Cortex of kidney (tissue), 1 donor: ENCODE measurements at places on chromosomes 3 and 15.

DNA sequence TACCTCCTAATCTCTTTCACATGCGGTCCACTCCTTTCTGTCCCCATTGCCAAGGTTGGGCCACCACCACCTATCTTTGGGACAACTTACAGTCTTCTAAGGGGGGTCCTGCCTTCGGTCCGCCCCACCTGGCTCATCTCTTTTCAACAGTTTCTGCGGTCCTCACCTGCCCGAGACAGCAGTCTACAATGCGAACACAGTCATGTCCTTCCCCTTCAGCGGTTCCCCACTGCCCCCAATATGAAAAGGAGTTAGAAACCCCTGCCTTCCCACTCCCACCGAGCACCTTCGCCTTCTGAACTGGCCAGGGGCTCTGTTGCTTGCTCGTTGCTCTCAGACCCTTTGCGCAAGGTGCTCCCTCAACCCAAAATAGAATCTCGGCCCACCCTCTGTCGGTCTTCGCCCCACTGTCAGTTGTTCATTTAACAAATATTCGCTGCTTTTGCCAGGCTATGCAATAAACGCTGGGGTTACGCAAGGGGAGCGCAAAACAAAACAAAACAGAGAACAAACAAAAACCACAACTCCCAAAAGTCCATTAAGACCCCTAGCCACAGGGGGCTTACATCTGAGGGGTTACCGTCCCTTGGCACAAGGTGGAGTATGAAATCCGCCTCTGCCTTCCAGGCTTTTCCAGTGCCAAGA is 611 bp upstream of the FANCI start:
- no peak for DNase-seq

DNA sequence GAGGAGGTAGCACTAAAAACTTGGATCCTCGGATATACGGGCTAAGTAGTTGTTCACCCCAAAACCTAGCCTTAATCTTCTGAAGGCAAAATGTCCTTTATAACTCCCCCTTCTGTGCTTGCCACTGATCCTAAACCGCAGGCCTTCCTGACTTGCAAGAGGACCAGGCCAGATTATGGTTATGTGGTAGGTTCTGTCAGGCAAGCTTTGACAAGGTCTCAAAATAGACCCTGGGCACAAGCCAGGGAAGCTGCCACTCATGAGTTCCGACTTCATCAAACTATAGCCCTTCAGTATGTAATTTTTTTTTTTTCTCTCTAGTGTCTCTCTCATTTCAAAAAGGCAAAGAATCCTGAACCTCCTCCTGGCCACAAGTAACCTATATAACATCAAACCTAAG is 3.2 kb downstream of the LRRFIP2 start:
- DNase-seq, result no peak

DNA sequence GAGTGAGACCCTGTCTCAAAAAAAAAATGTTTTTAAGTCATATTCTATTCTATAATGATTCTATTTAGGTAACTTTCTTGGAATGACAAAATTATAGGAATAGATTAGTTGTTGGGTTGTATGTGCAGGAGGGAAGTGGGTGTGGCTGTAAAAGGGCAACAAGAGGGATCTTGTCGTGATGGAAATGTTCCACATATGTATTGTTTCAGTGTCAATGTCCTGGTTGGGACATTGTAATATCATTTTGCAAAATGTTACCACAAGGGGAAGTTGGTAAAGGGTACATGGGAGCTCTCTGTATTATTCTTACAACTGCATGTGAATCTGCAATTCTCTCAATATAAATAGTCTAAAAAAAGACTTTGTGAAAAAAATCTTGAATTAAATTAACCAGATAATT is 14.3 kb upstream of the ABHD5 start:
- DNase-seq, result no peak

DNA sequence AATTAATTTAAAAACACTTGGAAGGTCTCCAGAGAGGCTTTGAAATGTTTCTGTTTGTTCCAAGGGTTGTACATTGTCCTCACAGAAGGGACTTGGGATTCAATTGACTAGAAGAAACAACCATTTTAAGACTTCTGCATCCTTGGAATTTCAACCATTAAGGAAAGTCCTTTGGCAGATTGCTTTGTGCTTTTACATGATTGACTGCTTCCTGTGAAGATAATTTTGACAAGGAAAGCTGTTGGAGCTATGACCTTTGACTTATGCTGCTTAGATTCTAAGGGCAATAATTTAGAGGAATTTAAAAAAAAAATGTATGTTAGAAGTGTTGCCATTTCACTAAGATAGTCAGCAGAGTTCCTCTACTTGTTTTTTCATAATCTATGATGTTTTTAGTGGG is 483.9 kb upstream of the TBL1XR1 start:
- DNase-seq, result no peak

DNA sequence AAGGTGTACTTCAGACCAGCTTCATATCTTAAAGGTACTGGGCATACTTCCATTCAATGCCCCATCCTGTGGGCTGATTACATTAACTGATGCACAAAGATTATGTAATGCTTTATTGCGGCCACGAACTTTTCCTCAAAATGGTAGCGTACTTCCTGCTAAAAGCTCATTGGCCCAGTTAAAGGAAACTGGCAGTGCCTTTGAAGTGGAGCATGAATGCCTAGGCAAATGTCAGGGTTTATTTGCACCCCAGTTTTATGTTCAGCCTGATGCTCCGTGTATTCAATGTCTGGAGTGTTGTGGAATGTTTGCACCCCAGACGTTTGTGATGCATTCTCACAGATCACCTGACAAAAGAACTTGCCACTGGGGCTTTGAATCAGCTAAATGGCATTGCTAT is 3.4 kb downstream of the SKIL start:
- DNase-seq, result no peak

GRCh38 chr15:57146506-57147201 is 228.2 kb downstream of the TCF12 start:
- DNase-seq, result no peak
